ENCODE measurements at places on chromosomes 1 and 21. TPM values are rescaled to one million over a fixed set of nuclear protein-coding genes. Genes with fewer than 3 reads are reported as not detected.

GNAT2 gene
- not detected for polyA plus RNA-seq

BCL2L15 gene
- 1.4 TPM for polyA plus RNA-seq

GJC2 gene
- polyA plus RNA-seq: 0.42 TPM

FCRL1 gene
- 0.05 TPM for polyA plus RNA-seq

PRKAA2 gene
- polyA plus RNA-seq: 22.5 TPM

QSOX1 gene
- polyA plus RNA-seq: 50.2 TPM

TMEM52 gene
- 1.1 TPM for polyA plus RNA-seq

IVL gene
- polyA plus RNA-seq: 0.23 TPM

COP1 gene
- 69.1 TPM for polyA plus RNA-seq

PROK1 gene
- 0.17 TPM for polyA plus RNA-seq

CR1L gene
- polyA plus RNA-seq: 1.2 TPM

MROH9 gene
- not detected for polyA plus RNA-seq

TSNAX gene
- 65.5 TPM for polyA plus RNA-seq

SEC16B gene
- 4.1 TPM for polyA plus RNA-seq

AKT3 gene
- 27.7 TPM for polyA plus RNA-seq

EXTL1 gene
- polyA plus RNA-seq: 1.8 TPM

FCRLB gene
- 4.4 TPM for polyA plus RNA-seq
